ENCODE measurements at places on chromosomes 12 and 14.

DNA sequence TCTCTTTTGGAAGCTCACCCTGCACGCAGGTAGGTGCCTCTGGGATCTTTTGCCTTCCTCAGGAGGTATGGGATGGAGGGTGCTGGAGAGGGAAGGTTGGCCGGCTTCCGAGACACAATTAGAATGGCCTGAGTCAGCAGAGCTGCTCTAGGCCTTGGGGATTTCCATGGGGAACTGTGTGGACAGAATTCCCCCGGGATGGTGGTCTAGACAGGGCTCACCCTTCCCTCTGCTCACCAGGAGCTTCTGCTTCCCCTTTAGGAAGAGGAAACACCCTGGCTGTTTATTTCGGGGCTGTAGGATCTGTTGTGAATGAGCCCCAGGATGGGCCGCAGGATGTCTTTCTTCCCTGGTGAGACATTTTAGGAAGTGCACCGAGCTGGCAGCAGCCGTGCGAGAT lies 43.7 kb upstream of the TMED10 start:
- no peak for DNase-seq

DNA sequence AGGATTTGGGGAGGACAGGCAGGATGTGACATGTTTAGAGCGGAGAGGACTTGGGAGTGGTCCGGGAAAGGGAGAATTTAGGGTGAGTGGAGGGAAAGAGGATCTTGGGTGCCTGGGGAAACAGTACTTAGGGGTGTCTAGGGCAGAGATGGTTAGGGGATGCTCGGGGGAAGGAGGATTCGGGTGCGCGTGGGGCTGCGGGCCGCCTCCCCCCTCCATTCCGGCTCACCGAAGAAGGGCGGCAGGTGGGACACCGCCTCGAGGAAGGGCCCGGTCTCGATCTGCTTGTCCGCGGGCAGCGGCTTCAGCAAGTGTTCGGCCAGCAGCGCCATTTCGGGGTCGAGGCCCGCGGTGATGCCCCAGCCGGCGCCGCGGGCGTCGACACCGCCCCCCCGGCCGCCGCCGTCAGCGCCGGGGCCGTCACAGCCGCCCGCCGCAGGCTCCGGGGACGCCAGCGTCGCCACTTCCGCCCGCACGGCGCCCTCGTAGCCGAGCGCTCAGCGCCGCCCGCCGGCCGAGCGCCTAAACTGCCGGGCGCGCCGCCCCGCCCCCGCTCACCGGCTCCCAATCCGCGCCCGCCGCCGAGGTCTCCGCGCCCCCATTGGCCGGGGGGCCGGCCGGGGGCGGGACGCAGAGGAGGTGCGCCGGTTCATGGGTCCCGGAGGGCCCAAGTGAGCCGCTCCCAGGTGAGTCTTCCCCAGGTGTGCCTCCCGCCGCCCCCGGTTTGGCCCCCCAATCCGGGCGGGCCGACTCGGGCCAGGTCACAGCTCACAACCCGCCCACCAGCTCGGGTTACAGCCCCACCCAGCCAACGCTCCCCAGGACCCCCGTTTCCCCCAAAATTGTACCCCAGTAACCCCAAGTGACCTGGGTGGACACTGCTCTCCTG lies at the start of gene GLTP:
TSS of gene GLTP (minus strand) at position 499 of the 889 bp plus-strand sequence. CDS start at position 332, 167 bp downstream.
- peak; percentile 95 for DNase-seq

DNA sequence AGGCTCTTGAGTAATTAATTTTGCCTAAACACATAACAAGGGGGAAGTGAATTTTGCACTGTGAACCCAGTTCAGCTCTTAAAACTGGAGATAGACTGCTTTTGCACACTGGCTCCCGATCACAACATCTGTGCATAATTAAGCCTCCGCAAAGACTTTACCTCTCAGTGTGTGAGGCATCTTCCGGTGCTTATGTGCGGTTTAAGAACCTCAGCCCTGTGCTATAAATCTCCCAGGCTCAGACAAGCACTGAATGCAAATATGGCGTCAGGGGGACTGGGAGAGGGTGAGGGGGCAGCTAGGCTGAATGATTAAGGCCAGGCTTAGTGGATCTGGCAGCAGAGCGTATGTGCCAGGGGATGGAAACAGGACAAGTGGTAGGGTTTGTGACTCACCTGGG lies 103.3 kb downstream of the ADCK1 start:
- DNase-seq, result no peak

DNA sequence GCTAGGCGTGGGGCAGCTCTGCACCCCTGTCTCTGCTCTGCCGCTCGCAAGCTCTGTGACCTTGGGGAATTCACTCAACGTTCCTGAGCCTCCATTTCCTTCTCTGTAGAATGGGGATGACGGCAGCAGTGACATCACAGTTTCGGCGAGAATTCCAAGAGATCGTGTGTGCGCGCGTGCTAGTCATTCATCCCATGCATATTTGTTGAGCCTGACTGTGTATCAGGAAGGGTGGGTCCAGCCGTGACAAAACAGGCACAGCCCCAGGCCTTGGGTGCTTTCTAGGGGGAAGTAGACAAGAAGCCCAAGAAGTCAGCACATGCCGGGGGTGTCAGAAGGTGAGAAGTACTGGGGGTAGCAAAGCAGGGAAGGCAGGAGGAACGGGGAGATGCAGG lies 145.6 kb upstream of the NCOR2 start:
- DNase-seq, result no peak

- no peak for DNase-seq
Observed at GRCh38 chr12:59620326-59620725, 24.5 kb downstream of the SLC16A7 start.

DNA sequence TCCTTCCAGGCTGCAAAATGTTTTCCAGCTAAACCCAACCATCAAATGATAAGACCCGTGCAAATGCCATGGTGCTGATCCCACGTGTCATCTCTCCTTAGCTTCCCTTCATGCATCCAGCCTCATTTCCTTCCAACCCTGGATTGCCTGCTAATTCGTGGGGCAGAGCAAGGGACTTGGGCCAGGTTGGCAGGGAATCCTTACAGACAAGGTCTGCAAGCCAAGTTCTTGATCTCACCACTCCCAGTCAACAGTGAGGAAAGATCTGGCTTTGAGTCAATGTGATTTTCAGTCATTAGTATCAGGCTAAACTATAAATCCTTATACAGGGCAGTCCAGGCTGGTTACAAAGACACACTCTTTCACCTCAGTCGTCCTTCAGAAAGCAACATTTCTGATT lies 150.9 kb downstream of the ANO2 start:
- no peak for DNase-seq

- no peak for DNase-seq
Observed at GRCh38 chr12:75913502-75914351, 117.8 kb downstream of the PHLDA1 start.

- no peak for DNase-seq
Observed at GRCh38 chr12:58895053-58895452, 25.3 kb downstream of the LRIG3 start.

- no peak for DNase-seq
Observed at GRCh38 chr12:14322403-14322802, 43.1 kb upstream of the ATF7IP start.

GRCh38 chr12:9922429-9922828 lies 9.7 kb downstream of the CLEC2A start:
- DNase-seq, result no peak

DNA sequence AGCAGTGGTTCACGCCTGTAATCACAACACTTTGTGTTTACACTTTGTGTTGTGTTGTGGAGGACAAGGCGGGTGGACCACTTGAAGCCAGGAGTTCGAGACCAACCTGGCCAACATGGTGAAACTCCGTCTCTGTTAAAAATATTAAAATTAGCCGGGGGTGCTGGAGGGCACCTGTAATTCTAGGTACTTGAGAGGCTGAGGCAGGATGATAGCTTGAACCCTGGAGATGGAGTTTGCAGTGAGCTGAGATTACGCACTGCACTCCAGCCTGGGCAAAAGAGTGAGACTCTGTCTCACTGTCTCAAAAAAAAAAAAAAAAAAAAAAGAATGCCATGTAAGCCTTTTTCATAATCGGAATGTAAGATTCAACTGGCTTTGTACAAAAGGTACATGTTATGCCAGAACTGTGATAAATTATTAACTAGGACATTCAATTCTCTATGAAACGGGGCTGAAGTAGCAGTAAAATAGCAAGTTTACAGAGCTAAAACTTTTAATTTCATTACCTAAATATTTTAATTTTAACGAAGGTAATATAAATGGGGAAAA lies 13.9 kb upstream of the PITPNM2 start:
- no peak for DNase-seq

DNA sequence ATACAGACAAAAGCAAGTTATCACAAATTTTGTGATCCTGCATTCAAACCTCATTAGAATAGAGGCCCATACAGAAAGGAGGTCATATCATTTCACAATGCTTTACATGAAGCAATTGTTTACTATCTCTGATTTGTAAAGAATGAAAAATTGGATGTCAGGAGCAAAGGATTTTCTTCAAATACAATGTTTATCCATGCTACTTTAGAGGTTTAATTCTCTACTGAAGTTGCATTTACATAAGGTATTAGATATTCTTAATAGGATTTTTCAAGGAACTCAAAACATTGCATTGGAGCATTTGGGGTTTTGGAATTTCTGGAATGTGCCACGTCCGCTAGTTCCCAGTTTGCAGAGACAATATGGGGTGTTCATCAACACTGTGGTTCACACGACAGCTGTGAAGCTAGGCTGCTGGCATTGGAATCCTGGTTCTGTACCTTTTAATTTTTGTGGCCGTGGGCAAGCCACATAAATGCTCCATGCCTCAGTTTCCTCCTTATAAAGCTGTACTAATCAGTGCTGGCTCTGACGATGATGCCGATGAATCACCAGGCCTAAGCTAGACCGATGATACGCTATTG lies 174.8 kb downstream of the APAF1 start:
- no peak for DNase-seq

- no peak for DNase-seq
Observed at GRCh38 chr12:6533653-6533922, 729 bp upstream of the GAPDH start.

DNA sequence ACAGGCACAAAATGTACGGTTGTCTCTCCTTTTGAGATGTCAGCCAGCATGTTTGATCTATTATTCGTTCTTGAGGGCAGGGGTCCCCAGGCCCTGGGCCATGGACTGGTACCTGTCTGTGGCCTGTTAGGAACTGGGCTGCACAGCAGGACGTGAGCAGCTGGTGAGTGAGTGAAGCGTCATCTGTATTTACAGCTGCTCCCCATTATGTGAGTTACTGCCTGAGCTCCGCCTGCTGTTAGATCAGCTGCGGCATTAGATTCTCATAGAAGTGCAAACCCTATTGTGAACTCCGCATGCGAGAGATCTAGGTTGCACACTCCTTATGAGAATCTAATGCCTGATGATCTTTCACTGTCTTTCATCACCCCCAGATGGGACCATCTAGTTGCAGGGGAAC lies 41.4 kb upstream of the SCN8A start:
- no peak for DNase-seq

DNA sequence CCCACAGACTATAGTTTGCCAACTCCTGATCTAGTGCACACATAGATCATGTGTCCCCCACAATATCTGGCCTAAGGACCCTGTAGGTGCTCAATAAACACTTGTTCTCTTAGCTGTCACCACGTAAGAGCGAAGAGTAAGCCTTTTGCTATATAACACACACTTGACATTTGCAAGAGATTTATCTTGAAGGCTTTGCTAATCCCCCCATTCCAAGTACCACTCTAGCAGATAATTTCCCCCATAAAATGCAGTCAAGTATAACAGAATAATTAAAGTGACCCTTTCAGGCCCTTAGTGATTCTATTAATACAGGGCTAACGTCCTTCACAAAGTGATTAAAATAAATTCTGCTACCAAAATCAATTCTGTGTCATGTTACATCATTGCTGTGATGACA lies 87.5 kb downstream of the PLXNC1 start:
- DNase-seq, result no peak

GRCh38 chr12:101567918-101568317 lies 26.9 kb upstream of the MYBPC1 start:
- DNase-seq, result no peak

GRCh38 chr14:62015945-62016344 lies 253.7 kb downstream of the SNAPC1 start:
- DNase-seq, result no peak

- no peak for DNase-seq
Observed at GRCh38 chr12:28331130-28331529, 140.9 kb downstream of the CCDC91 start.

GRCh38 chr12:79138872-79139271 lies 274.3 kb downstream of the SYT1 start:
- no peak for DNase-seq

DNA sequence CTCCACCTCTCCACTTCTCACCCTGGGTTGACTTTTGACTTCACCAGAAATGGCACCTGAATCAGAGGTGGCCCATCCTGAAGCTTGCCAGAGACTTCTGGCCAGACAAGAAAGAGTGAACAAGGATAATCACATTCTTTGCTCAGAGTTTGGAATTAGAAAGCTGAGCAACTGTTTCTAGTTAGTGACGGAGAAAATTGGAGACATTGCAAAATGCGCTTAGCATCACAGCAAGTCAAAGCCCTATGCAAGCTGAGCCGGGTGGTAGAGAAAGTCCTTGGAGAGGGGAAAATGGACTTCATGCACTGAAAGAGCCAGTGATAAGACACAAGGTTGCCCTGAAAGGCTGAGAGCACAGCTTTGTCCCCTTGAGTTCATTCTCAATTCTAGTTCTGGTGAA lies 161.8 kb downstream of the PAH start:
- no peak for DNase-seq

- no peak for DNase-seq
Observed at GRCh38 chr14:52175982-52176502, 91.5 kb upstream of the PTGDR start.

DNA sequence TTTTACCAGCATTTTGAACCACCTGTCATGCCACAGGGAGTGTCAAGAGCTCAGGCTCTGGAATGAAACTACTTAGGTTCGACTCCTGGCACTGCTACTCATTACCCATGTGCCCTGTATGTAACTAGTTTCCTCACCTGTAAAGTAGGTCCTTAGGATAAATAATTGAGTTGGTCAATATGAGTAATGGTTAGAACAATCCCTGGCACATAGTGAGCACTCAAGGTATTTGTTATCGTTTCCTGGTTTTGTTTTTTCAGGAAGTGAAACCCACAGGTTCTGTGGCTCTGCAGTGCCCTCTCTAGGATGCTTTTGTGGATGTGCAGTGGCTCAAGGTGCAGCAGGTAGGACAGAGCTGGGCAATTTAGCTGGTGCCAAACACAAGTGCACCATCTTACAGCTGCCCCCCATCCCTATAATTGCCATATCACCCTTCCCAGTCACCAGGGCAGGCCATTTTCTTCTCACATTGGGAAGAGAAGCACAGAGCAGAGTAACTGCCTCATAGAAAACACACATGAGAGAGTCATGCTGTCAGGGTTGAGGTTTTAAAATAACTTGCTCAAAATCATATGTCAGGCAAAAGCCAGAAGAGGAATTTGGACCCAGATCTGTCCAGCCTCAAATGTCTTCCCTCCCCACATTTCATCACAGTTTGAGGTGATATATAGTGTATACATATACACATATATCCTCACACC lies 297.5 kb downstream of the RPAP3 start:
- DNase-seq, result no peak

Data from T47D (cell line).